Osteoblast (primary cell): ENCODE measurements at places on chromosomes 5 and 9. TPM values are rescaled to one million over a fixed set of nuclear protein-coding genes. Genes with fewer than 3 reads are reported as not detected.

- no peak overlapping the region for H3K27ac ChIP-seq
- no peak overlapping the region for H3K4me3 ChIP-seq
- no peaks in the 10 kb centered on the region for H3K36me3 ChIP-seq
Observed at GRCh38 chr9:134331186-134332025, 5.2 kb downstream of the RXRA start.

GRCh38 chr9:123927625-123928532 is 2.0 kb downstream of the DENND1A start:
- H3K27me3 ChIP-seq: no peaks in the 10 kb centered on the region
- peaks cover 24% of the 10 kb centered on the region for H3K4me1 ChIP-seq
- DNase-seq: peak; percentile 71
- no peak overlapping the region for H3K27ac ChIP-seq

DNA sequence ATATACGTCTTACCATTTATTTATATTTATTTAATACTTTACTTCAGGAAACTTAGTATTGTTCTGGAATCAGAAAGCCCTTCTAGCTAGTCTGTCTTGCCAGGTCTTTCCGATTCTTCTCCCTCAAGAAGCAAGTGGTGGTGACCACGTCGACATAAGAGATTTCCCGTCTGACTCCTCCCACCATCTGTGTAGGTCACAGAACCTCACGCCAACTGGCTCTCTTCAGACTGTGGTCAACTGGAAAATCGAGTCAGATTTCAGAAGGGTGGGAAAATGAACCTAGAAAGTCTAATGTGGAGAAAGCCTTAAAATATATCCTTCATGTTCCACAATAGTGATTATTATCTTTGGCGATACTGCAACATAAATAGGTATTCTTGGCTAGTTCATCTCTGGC is 17.3 kb downstream of the THBS4 start:
- H3K36me3 ChIP-seq: no peaks in the 10 kb centered on the region
- no peak overlapping the region for H3K4me3 ChIP-seq

DNA sequence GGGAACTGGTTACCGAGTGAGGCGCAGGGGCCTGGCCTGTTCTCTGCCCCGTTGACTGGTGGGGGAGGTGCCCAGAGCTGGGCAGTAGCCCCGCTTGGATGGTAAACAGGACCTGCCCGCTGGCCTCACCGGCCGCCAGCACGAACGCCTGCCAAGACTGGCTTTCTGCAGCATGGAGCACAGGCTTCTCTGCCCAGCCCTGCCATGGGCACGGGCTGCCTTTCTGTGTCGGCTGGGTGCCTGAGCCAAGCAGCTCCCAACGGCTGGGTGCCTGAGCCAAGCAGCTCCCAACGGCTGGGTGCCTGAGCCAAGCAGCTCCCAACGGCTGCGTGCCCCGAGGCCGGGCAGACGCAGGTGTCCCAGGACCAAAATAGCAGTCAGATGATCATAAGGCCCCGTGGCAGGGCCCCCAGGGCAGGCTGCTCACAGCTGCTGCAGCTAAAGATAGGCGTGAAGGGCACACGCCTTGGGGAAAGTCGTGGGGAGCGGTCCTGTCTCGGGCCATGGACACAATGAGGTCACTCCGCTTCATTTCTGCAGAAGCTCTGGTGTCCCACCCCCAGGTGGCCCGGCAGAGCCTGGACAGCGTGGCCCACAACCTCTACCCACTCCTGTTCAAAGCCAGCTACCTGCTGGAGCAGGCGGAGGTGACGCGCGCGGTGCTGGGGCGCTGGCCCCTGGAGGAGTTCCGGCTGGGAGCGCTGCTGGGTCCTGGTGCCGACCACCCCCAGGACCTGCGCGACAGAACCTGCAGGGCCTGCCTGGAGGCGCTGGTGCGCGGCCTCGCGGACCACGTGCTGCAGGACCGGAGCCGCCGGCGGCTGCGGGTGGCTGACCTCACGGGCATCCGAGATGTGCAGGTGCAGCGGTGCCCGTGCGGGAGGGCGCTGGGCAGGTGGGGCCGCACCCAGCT is at the start of gene LRRC14B:
Gene LRRC14B (plus strand): TSS at position 460 of the 913 bp plus-strand sequence. CDS start 44 bp downstream, at position 504.
- no peaks in the 10 kb centered on the region for H3K36me3 ChIP-seq
- DNase-seq: peak; percentile 73
- peaks cover 4% of the 10 kb centered on the region for H3K4me1 ChIP-seq
- H3K4me3 ChIP-seq: no peak within 1 kb of the TSS
- H3K27ac ChIP-seq: no peak within 1 kb of the TSS

DNA sequence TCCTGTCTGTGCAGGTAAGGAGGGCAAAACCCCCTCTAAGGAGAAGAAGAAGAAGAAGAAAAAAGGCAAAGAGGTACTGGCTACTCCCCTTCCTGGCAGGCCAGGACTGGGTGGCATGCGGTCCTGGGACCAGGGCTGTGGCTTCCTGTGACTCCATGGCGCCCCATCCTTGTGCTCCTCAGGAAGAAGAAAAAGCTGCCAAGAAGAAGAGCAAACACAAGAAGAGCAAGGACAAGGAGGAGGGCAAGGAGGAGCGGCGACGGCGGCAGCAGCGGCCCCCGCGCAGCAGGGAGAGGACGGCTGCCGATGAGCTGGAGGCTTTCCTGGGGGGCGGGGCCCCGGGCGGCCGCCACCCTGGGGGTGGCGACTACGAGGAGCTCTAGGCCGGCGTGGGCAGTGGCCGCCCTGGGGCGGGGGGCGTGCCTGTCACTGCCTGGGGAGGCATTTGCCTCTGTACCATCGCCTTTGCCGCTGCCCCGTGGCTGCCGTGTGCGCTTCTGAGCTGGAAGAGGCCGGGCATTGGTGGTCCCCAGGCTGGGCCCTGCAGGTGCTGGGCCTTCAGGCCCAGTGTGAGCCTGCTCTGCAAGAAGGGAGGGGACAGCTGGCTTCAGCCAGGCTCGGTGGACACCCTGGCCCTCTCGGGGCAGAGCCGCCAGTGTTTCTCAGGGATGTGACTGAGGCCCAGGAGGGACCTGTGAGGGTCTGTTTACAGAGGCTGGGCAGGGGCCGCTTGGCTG is 2.0 kb upstream of the AJM1 start:
- H3K4me1 ChIP-seq: peaks cover 14% of the 10 kb centered on the region
- H3K4me3 ChIP-seq: no peak overlapping the region
- DNase-seq: no peak
- H3K27ac ChIP-seq: no peak overlapping the region

DNA sequence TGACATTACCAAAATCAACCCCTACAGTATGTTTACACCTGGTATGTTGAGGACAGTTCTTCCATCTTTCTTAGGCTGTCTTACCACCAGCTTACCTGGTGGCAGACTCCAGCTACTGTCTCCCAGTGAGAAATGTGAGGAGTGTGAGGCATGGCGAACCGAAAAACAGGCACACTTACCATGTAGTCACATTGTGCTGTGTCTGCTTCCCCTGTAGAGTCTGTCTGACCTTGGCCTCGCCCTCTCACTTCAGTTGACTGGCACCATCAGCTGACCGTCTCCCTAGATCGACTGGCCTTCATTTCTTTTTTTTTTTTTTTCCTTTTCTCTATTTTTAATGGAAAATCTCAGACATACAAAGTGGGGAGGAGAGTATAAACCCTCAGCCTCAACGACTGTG is 4.9 kb downstream of the ACO1 start:
- H3K4me1 ChIP-seq: peaks cover 13% of the 10 kb centered on the region
- no peak for DNase-seq
- no peak overlapping the region for H3K27ac ChIP-seq

DNA sequence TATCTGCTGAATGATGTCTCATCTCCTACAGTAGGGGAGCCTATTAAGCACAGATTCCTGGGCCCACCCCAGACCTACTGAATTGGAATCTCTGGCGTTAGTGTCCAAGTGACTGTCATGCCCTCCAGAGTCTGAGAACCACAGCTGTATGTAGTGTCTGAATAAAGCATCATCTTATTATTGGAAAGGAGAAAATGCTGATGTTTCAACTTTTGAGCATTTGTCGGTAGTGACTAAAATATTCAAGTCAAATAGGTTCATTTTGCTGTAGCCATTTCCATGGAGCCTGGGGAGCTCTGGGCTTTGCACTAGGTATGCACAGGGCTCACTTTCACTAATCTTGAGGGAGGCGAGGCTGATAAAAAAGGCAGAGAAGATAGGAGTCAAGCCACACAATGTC is 4.8 kb upstream of the PPARGC1B start:
- no peaks in the 10 kb centered on the region for H3K4me1 ChIP-seq
- DNase-seq: no peak
- no peaks in the 10 kb centered on the region for H3K36me3 ChIP-seq
- no peak overlapping the region for H3K4me3 ChIP-seq
- H3K27ac ChIP-seq: no peak overlapping the region

DNA sequence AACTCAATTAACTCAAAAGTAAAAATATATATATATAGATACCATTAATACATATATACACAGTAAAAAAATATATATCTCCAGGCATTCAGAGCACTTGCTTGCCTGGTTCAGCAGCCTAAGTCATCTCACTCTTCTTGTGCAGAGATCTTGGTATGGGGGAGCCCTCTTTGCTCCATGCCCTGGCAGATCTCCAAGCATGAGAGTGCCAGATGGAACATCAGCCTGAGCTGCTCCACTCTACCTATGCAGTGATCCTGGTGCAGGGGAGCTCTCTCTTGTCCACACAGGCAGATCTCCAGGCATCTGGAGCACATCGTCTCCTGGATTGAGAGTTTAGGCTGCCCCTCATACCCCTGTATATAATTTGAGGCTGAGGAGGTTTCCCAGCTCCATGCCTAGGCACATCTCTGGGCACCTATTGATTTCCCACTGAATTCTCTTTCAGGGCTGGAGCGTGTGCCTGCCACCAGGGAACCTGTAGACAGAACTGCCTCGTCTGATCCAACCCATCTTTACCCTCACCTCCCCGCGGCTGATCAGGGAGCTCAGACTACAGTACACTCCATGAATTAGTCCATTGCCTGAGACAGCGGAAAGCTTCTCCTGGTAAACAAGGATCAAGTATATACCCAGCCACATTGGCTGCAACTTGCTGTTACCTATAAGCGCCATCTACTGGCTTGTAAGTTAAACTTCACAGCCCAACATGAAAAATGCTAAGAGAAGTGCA is 342.4 kb upstream of the GRIA1 start:
- H3K36me3 ChIP-seq: no peaks in the 10 kb centered on the region
- H3K27me3 ChIP-seq: no peaks in the 10 kb centered on the region
- H3K4me3 ChIP-seq: no peak overlapping the region
- DNase-seq: peak; percentile 42
- no peak overlapping the region for H3K27ac ChIP-seq

GRCh38 chr5:76944638-76945037 is 8.2 kb upstream of the CRHBP start:
- peak; percentile 54 for DNase-seq
- H3K4me1 ChIP-seq: peaks cover 21% of the 10 kb centered on the region
- no peak overlapping the region for H3K4me3 ChIP-seq
- no peaks in the 10 kb centered on the region for H3K36me3 ChIP-seq
- H3K27me3 ChIP-seq: no peaks in the 10 kb centered on the region

GRCh38 chr5:38598296-38598993 is 42.0 kb upstream of the LIFR start:
- no peak overlapping the region for H3K27ac ChIP-seq
- peaks cover 51% of the 10 kb centered on the region for H3K4me1 ChIP-seq
- no peak overlapping the region for H3K4me3 ChIP-seq
- H3K36me3 ChIP-seq: no peaks in the 10 kb centered on the region

- no peaks in the 10 kb centered on the region for H3K27me3 ChIP-seq
- no peaks in the 10 kb centered on the region for H3K4me1 ChIP-seq
- no peaks in the 10 kb centered on the region for H3K36me3 ChIP-seq
- no peak overlapping the region for H3K4me3 ChIP-seq
- DNase-seq: no peak
- H3K27ac ChIP-seq: no peak overlapping the region
Observed at GRCh38 chr5:156051972-156052371, 275.0 kb upstream of the SGCD start.

The RAD1 gene
- 54.6 and 58.3 TPM in 2 replicates for total RNA-seq

The ADAMTSL1 gene
- 54.3 and 70.1 TPM in 2 replicates for total RNA-seq

The FABP6 gene
- total RNA-seq: not detected in 2 replicates

The FGFR4 gene
- total RNA-seq: 0.29 and 1.1 TPM in 2 replicates
